ENCODE measurements at places on chromosomes 1 and 21.

GRCh38 chr1:88609051-88609450 lies 75.0 kb upstream of the PKN2 start:
- no peak for DNase-seq

DNA sequence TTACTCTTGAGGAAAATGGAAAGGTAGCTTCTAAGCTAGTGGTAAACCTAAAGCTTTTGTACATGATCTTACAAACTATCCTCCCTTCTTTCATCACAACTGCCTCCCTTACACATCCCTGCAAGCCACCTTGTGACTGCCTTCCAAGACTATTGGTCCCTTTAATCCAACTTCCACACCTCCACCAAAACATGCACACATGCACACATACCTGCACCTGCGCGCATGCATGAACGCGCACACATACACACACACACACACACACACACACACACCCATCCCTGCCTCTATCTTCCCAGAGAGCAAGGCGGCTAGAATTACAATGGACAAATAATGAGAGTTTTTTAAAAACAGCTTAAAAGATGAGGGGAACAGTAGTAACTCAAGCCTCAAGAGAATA lies 58.3 kb downstream of the LUZP1 start:
- DNase-seq: no peak

GRCh38 chr1:192445241-192445640 lies 128.4 kb downstream of the RGS21 start:
- DNase-seq: no peak

DNA sequence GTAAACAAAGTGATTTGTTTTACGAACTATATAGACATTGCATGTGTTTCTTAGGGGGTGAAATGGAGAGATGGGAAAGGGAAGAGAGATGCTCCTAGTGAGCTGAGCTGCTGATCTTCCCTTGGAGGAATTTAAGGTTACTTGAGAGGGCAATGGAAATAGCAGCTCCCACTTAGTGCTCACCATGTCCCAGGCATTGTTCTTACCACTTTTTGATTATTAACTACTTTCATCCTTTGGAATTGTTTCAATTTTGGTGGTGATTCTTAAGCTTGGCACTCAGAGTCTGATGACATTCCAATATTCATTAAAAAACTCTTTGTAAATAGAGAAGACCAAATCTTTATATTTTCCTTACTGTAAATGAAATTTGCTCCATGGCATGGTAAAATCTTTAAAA lies 124.9 kb downstream of the ITSN1 start:
- DNase-seq: no peak

DNA sequence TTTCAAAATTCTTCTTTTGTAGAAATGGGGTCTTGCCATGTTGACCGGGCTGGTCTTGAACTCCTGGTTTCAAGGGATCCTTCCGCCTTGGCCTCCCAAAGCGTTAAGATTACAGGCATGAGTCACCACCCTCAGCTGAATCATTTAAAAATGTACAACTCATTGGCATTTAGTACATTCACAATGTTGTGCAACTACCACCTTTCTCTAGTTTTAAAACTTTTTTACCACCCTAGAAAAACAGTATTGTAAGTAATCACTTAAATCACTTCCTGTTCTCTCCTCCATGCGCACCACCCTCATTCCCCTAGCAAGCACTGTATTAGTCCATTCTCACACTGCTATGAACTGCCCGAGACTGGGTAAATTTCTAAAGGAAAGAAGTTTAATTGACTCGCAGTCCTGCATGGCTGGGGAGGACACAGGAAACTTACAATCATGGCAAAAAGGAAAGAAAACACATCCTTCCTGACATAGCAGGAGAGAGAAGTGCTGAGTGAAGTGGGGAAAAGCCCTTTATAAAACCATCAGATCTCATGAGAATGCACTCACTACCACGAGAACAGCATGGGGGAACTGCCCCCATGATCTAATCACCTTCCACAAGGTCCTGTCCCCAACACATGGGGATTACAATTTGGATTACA lies 14.4 kb upstream of the THEM5 start:
- DNase-seq: peak; percentile 76

GRCh38 chr21:31075848-31076247 lies 37.6 kb upstream of the KRTAP19-8 start:
- peak; percentile 18 for DNase-seq

GRCh38 chr21:46674430-46675007 lies 39.0 kb downstream of the PRMT2 start:
- DNase-seq: no peak

- no peak for DNase-seq
These were observed 6.5 kb downstream of the IRF2BP2 start for GRCh38 chr1:234603221-234604204.

DNA sequence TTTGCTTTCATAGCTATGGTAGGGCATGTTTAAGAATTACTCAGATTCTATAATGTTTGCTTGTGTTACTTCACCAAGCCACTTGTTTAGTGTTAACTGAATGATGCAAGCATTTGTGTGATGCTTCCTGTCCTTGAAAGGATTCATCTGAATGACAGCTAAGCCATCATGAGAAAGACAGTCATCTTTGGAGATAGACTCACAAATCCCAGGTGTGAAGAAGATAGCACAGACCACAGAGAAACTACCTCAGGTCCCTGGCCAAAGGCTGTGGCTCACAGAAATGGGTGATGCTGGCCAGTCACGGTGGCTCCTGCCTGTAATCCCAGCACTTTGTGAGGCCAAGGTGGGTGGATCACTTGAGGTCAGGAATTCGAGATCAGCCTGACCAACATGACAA lies 321.4 kb downstream of the DPYD start:
- DNase-seq: no peak

GRCh38 chr1:19606817-19607642 lies 37.1 kb upstream of the NBL1 start:
- peak; percentile 34 for DNase-seq

DNA sequence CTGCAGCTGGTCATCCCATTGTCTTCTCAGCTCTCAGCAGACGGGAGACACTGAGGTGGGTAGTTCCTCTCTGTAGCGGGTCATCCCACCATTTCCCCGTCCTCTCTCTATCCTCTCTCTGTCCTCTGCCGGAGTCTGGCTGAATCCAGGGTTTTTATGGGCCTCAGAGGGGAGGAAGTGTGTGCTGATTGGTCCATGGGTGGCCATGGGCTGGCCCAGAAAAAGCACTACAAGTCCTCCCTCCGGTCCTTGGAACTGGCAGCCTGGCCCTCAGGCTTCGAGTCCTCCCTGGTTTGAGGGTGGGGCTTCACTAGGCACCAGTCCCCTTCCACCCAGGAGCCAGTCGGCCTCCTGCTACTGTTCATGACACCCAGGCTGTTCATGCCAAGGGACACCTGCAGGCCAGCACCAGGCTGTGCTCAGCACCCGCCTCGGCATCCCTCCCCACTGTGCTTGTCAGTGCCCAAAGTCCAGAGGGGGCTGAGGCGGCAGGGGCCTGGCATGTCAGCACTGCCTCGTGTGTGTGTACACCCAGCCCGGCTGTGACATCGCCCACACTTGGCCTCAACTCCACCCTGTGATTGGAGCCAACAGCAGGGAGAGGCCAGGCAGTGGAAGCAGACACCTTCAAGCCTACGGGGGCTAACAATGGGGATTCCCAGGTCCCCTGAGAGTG lies 23.0 kb upstream of the LRRC8C start:
- DNase-seq: no peak

DNA sequence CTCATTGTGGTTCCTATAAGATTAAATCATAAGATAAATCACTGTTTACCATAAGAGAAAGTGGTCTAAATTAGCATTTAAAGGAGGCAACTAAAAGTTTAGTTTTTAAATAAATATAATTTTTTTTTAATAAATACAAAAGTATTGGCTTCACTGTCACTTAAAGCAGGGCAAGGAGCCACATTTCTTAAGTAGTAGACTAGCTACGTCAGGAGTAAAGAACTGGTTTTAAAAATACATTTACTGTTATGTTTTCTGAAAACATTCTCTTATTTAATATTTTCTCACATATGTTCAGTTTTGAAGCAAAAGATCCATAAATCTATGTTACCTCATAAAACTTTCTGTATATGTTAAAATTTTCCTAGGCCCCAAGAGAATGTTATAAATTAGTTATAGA lies 2.2 kb downstream of the ANGPTL1 start:
- DNase-seq: no peak

GRCh38 chr1:80468356-80468755 lies 1332.4 kb upstream of the ADGRL2 start:
- DNase-seq: no peak

DNA sequence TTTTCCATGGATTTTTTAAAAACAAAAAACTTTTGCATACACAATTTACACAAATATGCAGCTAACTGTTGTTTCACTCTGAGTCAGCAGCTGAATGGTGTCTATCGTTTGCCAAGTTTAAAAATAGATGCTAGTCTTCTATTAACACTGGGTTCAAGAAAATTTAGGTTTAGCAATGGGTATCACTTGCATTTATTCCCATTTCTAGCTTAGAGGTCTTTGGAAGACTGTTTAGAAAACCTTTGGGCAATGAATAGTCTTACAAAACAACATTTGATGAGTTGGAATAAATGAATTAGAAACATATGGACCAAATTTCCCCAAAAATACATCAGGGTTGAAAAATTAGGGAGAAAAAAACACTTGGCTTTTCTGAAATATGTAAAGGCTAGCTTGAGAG lies 165.8 kb downstream of the LYPLAL1 start:
- no peak for DNase-seq

DNA sequence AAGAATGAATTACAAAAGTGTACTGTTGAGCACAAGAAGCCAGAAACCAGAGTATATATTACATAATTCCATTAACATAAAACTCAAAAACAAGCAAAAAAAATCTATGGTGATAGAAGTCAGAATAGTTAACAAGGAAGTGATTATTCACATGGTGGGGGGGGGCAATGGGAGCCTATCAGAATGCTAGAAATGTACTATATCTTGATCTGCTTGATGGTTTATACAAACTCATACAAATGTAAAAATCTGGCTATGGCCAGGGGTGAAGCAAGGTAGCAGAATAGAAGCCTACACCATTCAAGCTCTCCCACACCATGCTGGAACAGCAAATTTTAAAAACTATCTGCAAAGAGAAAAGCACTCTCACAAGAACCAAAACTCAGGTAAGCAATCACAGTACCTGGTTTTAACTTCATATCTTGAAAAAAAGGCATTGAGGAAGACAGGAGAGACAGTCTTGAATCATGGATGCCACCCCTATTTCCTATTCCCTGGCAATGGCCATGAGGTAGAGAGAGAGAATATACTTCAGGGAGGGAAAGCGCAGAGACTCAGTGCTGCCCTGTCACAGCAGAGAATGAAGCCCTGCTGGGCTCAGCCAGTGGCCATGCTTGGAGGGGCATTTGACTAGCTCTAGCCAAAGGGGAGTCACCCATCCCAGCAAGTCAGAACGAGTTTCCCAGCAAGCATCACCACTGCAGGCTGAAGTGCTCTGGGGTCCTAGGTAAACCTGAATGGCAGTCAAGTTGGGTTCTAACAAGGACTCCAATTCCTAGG lies 73.8 kb downstream of the CDC42BPA start:
- no peak for DNase-seq

DNA sequence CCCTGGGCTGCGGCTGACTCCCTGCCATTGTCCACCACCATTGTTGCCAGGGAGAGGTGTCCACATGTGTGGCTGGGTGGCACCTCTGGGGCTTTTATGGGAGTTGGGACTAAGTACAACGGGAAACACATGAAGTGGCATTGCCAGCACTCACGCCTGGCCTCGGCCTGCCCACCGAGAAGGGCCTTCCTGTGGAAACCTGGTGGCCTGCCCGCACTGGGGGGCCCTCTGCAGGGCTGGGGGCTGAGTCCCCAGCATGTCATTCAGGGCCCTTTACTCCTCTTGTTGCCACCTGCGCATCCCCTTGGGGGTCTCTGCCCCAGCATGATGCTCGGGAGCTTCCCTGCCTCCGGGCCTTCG lies 35.5 kb upstream of the RUNX3 start:
- DNase-seq: no peak

GRCh38 chr1:174971902-174972301 lies 27.8 kb upstream of the CACYBP start:
- no peak for DNase-seq

GRCh38 chr21:45102391-45102932 lies 28.1 kb downstream of the ADARB1 start:
- no peak for DNase-seq

DNA sequence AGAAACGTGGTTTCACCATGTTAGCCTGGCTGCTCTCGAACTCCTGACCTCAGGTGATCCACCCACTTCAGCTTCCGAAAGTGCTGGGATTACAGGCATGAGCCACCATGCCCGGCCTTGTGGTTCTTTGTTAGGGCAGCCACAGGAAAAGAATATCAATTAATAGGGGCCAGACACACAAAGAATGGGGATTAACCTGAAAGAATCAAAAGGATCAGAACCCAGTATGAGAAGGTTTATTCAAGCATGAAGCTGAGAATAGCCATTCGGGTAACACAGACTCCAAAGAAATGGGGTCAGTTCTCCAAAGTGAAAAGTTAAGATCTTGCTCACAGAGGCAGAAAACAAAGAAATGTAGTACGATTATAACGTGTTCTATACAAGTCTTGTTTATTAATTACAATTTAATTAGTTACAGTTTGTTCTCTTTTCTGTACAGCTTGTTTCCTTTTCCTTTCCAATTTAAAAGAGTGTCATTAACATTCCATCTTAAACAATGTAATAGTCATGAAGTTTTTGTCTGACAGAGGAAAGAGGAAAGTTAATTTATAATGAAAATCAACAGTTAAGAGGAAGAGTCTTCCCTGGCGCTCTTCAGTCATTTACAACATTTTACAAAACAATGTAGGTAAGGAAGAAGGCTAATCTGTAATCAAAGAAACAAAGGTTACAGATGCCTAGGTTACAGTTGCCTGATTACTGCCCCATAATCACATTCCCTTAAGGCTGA lies 51.3 kb upstream of the SLC45A1 start:
- no peak for DNase-seq

GRCh38 chr1:53066488-53066887 lies 4.5 kb downstream of the PODN start:
- peak; percentile 10 for DNase-seq

- DNase-seq: no peak
These were observed 34.8 kb downstream of the CACNA1E start for GRCh38 chr1:181518152-181518551.

DNA sequence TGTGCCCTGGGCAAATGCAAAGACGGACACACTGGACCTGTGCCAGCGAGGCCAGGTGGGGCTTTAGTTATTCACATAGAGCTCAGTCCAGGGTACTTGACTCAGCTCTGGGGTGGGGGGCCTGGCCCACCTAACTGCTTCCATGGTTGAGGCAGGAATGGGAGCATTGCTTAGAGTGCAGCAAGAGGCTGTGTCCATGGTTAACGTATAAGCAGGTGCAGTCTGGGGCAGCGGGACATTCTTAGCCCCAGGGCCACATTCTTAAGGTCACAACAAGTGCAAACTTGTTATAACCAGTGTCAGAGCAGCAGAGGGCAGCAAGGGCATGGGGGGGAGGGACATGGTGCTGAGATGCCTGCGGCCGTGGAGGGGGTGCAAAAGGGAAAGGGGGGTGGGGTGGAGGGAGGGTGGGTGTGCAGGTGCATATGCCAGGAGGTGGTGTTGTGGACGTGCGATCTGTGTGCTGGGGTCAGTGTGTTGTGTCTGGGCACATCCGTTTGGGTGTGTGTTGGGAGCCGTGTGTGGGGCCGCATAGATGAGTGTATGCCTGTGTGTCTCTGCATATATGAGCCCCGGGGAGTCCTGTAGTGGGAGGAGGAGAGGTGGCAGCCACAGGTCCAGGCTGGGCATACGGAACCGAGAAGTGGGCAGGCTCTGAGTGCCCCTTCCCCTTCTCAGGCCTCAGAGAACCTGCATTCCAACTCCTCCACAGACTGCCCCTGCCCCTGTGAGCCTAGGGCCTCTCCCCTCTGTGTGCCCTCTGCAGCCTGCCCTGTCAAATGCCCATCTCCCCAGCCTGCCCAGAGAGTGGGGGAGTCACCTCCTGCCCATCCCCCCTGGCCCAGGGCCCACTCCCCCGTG lies 8.4 kb downstream of the KCNJ10 start:
- peak; percentile 58 for DNase-seq

All from osteoblast (primary cell).